ENCODE measurements at places on chromosomes 6 and 20.

DNA sequence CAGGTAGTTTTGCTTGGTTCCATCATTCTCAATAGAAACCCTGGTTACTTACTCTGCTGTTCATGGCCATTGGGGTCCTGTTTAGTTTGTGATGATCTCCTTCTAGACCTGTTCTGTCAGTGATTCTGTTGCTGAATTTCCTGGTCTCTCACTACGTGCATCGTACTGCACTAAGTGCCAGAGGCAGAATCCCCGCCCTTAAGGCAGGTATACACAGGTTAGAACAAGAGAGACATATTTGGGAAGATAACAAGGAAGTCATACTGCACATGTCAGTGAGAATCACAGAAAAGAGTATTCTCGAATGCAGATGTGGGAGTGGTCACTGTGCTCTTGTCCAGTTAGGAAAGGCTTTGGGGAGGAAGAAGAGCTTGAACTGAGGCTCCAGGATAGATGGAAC, 148.1 kb upstream of the MYLIP start:
- no peak for ATAC-seq

DNA sequence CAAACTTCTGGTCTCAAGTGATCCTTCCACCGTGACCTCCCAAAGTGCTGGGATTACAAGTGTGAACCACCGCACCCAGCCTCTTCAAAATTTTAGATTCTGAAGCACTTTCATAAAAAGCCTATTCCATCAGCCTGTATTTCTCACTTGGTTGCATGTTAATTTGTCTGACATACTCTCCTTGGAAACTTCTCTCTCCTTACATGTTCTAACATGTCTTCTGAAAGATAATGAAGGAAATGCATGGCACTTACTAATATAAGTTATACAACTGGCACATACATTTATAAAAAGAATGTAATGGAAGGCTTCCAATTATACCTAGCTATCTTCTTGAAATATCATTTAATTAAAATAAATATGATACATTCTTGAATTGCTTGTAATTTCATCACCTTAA, 597.5 kb downstream of the TBC1D32 start:
- no peak for ATAC-seq

GRCh38 chr6:76057469-76057868, 15.0 kb downstream of the IMPG1 start:
- ATAC-seq: no peak

GRCh38 chr6:102895683-102896082, 1502.2 kb downstream of the GRIK2 start:
- no peak for ATAC-seq

DNA sequence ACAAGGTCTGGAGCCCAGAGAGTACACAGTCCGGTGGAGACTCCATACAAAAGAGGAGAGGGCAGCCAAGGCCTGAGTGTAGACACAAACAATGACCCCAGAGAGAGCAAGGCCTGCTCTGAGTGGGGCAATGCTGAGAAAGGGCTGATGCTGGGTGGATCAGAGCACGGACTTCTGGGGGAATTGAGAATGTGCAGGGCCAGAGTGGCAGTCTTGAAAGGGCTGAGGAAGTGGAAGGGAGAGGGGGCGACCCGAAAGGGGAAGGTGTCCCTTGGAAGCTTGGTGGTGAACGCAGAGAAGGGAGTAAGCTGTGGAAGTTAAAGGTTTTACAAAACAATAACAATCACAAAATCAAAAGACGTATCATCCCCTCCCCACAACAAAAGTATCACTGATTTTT, 12.0 kb upstream of the GRM4 start:
- no peak for ATAC-seq

DNA sequence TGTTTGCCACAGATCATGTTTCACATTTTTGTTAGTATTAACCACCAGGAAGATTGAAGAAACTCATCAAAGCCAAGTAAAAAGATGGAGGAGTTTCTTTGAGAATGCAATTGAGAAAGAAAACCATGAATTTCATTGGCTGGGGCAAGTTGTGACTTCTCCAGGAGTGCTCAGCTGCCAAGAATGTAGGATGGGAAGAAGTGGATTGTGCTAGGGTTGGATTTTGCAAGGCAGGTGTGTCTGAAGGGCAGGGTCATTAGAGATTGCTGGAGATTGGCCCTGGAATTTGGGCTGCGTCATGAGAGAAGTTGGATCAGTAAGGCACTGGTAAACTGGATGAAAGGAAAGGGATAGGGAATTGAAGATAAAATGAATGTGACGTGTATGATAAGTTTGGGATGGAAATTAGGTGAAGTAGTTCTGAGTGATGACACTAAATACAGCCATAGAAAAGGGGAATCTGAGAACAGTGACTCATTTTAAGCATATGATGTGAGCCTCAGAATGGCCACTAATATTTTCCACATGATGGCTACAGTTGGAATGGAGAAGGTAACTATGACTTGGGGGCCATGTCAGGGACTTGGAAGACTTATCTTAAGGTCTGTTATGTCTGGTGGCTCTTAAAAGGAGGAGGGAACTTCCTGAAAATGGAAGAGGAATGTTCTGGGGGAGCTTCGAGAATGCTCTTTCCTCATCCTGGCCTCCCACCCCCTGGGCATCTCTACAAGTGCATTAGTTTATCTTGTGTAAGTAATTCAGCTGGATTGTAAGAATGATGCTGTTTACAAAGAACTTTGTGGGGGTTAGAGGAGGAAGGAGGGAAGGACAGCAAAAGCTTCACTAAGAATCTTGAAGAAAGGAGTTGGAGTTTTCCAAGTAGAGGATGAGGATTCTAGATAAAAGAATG, 27.8 kb upstream of the ERVFRD-1 start:
- ATAC-seq: peak; percentile 89

DNA sequence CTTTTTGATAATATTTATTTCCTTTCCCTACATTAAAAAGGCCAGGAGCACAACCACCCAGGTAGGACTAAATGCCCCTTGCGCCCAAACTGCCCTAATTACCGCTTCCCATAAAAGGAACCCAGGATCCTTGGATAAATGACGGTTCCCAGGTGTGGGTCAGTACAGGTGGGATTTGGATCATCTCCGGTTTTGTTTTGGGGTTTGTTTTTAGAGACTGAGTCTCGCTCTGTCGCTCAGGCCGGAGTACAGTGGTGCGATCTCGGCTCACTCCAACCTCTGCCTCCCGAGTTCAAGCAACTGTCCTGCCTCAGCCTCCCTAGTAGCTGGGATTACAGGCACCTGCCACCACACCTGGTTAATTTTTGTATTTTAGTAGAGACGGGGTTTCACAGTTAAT, 28.4 kb downstream of the ZNF217 start:
- no peak for ATAC-seq

GRCh38 chr6:1860756-1861348, 251.1 kb downstream of the FOXC1 start:
- ATAC-seq: peak; percentile 62

DNA sequence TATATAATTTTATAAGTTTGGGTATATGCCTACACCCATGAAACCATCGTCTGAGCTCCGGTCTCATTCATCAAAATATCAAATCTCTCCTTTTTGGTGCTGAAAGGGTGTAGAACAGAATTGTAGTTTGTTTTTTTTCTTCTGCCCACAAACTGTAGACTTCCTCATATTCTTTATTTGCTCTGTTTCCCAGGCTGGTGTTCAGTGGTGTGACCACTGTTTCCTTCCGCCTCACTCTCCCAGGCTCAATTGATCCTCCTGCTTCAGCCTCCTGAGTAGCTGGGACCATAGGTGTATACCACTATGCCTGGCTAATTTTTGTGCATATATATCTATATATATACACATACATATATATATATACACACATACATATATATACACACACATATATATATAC, 139.6 kb upstream of the HCRTR2 start:
- ATAC-seq: no peak
